Left lobe of liver (tissue), 2 donors: ENCODE measurements at places on chromosomes 3 and 15. TPM values are rescaled to one million over a fixed set of nuclear protein-coding genes. Genes with fewer than 3 reads are reported as not detected.

MAP1A gene
- 0.23 TPM for total RNA-seq

GOLGA8B gene
- 41.6 TPM for total RNA-seq

TMEM207 gene
- not detected for total RNA-seq

PARP15 gene
- total RNA-seq, result 1.0 TPM

NDN gene
- total RNA-seq, result 2.9 TPM
